ENCODE measurements at places on chromosomes 5 and 9. TPM values are rescaled to one million over a fixed set of nuclear protein-coding genes. Genes with fewer than 3 reads are reported as not detected.

The PAEP gene
- not detected for total RNA-seq

The ARL14EPL gene
- not detected for total RNA-seq

GRCh38 chr9:12878351-12878978, 103.6 kb downstream of the LURAP1L start:
- DNase-seq: peak; percentile 21

DNA sequence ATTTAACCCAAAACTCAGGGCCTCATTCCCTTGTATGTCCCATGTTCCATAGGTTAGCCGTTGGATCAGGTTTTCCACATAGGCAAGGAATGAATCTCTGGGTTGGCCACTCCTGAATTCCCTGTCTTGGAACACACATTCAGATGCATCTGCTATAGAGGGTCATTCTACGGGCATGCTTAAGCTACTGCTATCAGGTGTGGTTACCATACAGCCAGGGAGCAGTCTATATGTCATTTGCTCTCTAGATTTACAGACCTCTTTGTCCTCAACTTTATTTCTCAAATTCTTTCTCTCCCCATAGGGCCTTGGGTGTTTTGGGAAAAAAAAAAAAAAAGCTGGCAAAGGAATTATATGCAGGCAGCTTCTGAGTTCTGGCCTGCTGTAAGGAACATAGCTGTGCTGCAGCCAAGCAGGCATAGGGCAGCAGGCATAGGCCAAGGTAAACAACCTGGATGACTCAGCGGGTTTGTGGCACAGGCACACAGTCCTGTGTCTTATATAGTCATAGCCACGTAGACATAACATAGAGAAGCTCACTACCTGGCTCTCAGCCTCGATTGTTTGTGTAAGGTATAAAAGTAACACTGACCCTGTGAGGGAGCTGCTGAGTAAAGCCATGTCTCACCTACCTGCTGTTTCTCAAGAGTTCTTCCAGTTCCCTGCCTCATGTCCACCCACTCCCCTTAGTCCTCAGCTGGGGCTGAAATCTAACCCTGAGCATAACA, 141.5 kb downstream of the OSTF1 start:
- DNase-seq: peak; percentile 73

The CNTFR gene
- 0.15 TPM for total RNA-seq

DNA sequence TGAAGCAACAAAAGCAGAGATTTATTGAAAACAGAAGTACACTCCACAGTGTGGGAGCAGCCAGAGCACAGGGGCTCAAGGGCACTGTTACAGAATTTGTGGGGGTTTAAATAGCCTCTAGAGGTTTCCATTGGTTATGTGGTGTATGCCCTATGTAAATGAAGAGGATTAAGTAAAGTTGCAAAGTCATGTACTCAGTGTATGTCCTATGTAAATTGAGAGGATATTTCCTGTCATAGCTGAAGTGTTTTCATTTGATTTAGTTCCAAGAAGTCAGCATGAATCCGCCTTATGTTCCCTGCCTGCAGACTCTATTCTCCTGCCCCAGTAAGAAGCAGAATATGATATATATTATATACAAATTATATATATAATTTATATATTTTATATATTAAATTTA, 966.0 kb upstream of the COX7C start:
- DNase-seq: no peak

DNA sequence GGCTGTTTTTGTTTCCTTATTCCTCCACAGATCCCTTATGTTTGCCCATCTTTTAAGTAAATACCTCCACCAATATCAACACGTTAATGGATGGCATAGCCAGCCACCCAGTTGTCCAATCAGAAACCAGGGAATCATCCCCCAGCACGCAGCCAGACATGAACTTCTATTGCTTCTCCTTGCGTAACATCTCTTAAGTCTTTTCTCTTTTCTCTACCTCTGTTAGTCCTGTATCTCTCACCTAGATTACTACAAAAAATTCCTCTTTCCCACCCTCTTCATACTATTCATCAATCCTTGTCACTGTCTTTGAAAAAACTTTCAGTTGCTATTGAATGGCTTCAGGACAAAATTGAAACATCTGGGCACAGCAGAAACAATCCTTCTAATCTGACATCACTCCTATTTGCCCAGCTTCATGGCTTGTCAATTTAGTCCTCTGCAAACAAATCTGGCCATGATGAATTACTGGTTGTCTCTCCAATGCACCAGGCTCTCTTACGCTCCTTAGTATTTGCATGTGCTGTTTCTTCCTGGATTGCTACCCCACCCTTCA, 349.3 kb downstream of the RAB3C start:
- DNase-seq: no peak

DNA sequence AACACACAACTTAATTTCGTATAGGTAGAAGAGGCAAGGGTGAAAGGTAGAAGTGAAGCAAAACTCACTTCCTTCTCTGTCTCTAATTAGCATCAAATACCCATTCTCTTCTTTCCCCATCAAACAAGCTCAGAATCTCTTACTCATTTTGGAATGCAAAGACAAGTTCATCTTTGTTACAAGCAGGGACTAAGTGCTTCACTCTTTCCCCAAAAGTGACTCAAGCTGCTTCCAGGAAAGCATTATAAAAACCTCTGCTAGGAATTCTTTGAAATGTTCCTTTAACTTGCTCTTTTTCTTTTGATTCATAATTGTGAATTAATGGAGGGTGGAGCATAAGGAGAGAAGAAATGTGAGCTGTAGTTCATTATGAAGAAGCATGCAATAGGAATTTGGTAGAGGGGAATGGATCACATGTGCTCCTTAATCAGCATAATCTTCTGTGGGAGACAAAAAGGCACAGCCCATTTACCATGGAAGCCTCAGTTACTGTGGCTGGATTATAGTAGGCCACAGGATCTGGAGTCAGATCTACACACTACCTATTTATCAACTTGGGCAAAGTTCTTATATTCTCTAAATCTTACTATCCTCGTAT, 109.5 kb upstream of the DPYSL3 start:
- no peak for DNase-seq

GRCh38 chr5:87399720-87400119, 13.0 kb downstream of the CCNH start:
- no peak for DNase-seq

The OTULINL gene
- total RNA-seq: 1.2 TPM
